ENCODE measurements at places on chromosomes 5 and 9.

DNA sequence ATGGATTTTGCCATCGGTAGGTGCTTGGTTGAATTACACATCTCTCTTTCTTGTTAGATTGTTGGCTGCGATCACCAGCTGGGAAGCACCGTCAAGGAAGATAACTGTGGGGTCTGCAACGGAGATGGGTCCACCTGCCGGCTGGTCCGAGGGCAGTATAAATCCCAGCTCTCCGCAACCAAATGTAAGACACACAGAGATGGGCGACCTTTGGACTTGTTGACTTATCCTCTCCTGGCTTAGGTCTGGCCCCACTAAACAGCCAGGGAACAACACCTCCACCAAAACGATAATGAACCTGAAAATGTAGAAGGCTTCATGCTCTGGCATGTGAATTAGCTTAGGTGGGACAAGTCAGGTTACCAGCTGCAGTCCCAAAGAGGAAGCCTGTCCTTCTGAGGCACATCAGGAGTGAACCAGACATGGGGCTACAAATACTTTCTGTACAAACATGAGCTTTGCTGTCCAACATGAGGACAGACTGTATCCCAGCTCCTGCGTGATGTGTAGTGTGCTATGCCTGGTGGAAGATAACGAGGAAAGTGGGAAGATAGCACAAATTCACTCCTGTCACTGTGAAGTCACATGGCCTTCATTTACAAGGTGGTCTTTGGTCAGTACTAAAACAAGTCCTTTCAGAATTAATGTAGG lies 148.4 kb downstream of the ADAMTSL1 start:
- no peak for DNase-seq

GRCh38 chr5:72006361-72006760 lies 100.9 kb upstream of the MAP1B start:
- DNase-seq, result no peak

- DNase-seq, result no peak
Observed at GRCh38 chr9:994005-994404, 17.6 kb downstream of the DMRT3 start.

DNA sequence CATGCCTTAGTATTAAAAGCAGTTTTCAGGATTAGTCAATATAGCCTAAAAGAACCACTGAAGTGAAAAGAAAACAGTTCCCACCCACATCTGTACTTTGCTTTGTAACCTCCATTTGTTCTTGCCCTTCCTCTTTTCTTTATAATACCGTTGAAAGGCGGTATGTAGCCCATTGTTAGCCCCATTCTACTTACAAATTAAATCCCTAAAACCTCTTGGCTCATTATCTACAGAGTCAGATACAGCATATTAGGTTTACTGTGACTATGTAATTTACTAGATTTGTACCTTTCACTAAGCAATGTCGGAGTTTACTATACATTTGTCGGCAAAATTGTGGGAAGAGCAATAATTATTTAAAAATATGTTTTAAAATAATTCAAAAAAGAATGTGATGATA lies 17.3 kb downstream of the ALDH1A1 start:
- no peak for DNase-seq

- no peak for DNase-seq
Observed at GRCh38 chr9:97243606-97244005, 63.9 kb upstream of the CCDC180 start.

All from retina (tissue), 1 donor.